ENCODE measurements at places on chromosomes 11 and 22.

DNA sequence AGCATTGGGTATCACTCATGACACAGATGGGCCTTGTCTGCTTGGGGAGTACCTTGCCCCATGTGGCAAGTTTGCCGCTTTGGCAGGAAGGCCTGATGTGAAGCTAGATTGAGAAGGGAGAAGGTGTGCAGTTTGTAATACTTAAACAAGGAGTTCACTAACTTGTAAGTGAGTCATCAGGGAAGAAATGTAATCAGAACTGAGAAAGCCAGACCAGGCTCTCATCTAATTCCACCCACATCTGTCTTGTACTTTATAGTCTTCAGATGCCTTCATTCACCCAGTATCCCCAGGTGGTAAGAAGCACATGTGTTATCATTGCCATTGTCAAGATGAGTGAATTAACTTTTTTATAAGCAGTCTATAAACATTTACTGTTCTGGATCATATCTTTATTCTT is 116.0 kb upstream of the DDI1 start:
- no peak for DNase-seq

- no peak for DNase-seq
Observed at GRCh38 chr22:48975316-48975741, 852.3 kb downstream of the BRD1 start.

DNA sequence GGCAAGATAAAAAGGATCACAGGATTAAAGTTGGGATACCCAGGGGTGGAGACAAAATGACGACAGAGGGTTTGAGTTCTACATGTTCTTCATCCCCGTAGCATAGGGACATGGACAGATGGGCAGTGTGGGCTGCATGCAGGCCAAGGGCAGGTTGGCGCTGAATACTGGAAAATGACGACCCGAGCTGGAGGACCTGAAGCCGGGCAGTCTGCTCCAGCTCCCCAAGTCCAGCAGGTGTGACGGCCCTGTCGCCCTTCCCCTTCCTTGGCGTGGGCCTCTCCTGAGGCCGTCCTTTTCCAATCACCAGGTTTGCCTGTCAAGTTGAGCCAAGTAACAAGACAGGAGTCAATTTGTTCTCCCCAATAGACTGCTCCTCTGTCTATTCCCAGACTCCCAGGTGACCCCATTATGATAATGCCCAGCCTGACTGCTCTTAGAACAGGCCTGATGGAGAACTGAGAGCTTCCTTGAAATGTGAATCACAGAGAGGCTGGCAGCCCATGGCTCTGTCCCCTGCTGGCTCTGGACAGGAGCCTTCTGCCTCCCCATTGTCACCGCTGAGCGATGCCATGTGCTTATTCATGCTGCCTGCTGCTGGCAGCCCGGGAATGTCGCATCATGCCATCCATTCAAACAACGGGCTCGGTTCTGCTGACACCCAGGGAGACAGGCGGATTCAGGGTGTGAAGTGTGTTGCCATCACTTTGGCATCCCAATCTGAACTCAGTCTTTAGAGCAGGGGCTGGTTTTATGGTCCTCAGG is 392.1 kb downstream of the NTM start:
- no peak for DNase-seq

DNA sequence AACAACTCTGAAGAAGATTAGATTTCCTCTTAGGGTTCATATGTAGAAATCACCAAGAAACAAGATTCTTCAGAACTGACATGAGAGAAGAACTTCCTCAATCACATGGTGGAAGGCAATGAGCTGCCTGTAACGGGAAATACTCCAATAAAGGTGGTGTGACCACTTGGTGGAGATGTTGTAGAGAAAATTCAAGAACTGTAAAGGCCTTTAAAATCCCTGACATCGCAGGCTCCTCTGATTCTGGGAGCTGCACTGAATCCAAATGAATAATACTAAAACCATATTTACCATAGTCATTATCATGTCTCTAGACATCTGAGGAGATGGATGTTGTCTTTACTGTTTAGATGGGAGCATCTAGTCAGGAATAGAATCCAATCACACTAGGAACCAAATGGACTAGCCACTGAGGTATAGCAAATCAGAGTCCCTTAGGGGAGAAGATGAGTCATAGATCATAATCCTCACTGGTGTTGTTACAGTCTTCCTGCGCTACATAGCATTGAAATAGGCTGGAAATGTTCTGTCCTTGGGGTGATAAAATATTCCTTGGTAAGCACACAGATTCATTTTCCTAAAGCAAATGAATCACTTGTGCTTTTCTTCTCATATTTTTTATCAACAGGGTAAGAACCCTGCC is 321.6 kb upstream of the TENM4 start:
- peak; percentile 17 for DNase-seq

GRCh38 chr11:1308743-1309497 is 512 bp downstream of the TOLLIP start:
- DNase-seq = no peak

GRCh38 chr11:65506772-65507505 is 8.1 kb downstream of the MALAT1 start:
- DNase-seq = peak; percentile 79

GRCh38 chr11:112229746-112230433 is 3.7 kb downstream of the PTS start:
- DNase-seq = no peak

GRCh38 chr11:70437111-70437784 is 38.9 kb downstream of the CTTN start:
- no peak for DNase-seq

DNA sequence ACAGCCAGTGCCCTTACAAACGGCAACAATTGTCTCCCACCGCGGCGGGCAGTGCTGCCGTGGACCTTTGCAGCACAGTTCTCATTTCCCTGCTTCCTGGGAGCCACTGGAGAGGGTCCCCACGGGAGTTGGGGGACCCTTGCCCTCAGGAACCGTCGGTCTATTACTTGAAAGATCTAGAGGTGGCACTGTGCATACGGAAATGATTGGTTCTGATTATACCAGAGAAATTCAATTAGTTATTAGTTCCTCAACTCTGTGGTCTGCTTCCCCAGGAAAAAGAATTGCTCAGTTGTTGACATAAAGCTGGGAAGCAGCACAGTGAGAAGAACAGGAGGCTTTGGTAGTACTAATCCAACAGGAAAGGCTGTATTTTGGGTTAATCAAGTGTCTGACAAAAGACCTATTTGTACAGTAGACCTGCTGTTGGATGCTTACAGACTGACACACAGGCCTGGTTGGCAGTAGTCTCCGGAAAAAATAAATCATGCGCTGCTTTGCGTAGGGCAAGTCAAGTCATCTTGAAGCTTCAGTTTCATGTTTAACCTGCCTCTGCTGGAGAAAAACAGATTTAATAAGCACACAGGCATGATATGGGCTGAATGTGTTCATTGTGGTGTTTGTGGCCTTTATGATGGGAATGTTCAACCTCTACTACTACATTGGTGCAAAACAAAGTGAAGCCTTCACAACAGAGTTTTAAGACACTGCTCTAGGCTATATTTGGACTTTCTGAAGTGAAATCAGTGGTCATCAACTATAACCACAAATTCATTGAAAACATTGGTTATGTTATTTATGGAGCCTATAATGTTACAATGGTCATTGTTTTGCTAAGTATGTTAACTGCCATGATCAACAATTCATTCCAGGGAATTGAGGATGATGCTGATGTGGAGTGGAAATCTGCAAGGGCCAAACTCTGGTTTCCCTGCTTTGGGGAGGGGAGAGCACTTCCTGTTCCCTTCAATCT is 54.6 kb upstream of the SC5D start:
- DNase-seq = no peak

DNA sequence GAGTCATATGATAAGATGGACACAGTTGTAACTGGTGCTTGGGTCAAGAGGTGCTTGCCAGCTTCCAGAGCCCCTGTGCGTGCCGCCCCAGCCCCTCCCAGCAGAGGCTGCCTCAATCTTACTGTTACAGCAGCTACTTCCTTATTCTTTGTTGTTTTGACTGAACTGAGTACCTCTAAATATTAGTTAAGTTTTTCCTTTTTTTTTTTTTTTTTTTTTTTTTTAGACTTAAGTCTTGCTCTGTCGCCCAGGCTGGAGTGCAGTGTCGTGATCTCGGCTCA is 8.8 kb downstream of the ZBED4 start:
- no peak for DNase-seq

DNA sequence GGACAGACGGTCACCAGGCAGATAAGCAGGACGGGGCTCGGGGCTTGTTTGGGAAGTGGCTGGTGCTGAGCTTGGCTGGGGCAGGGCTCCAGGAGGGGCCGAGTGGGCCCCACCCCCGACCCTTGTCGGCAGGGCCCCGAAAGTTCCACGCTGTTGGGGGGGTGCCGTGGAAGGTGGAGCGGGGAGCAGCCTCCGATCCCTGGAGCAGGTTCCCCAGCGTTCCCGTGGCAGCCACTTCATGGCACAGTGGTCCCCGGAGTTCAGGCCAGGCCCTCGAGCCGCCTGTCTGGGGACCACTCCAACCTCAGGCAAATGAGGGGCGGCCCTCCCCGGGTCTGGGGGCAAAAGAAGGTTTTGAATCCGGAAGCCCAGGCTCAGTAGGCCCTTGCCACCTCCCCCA is 46.7 kb upstream of the PPARA start:
- DNase-seq = no peak

DNA sequence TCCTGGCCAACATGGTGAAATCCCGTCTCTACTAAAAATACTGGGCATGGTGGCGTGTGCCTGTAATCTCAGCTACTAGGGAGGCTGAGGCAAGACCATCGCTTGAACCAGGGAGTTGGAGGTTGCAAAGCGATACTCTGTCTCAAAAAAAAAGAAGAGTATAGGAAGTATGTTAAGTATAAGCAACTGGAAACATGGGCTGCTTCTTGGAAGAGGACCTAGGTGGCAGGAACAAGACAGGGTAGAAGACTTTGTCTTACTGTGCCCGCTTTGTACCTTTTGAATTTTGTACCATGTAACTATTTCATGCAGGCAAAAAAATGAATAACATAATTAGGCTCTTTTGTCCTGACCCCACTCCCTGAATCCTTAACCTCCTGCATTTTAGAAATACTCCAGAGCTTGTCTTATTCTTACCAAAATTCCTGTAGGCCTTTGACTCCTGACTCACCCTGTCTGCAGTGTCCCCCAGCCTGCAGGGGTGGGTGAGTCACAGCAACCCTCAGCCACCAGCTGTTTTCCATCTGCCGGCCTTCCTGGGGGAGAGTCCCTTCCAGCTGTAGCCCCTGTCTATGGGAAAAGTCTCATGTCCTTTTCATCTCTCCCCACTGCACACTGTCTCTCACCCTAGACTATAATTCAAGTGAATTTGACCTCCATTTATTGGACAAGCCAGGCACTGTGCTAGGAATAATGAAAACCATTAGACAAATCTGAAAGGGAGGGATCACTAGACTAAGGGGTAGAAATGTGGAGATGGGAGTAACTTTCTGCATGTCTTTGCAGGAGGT is 41.8 kb downstream of the TXN2 start:
- DNase-seq = no peak

DNA sequence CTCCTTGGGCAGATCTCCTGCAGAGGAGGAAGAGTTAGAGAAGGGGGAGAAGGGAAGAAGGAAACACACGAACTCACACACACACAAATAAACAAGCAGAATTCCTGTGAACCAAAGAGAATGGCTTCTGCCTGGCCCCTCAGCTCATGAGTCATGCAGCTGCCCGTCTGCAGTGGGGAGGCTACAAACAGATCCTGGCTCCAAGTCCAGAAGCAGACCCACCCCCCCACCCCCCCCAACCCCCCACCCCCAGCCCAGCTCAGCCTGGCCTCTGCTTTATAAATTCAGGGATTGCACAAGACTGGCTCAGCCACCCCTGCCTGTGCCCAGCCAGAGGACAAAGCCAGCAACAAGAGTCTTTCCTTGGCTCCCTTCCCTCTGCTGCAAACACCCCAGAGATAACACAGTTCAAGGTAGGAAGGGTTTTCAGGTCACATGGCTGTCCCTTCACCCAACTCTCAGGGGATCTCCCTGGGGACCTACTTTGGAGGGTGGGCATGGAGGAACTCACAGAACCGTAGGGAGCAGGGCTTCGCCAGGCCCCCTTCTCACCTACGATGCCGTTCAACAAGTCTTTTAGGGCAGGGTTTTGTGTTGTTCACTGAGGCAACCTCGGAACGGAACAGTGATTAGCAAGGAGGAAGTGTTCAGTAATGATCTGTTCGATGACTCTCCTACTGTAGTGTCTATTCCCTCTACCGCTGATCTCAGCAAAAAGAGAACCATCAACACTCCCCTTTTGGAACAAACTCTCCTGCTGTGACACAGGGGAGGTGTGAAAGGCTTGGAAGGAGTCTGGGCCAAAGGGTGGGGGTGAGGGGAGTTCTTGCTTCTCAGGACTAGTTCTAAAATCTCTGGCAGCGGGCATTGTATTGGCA is 35.5 kb downstream of the RPL27A start:
- DNase-seq = peak; percentile 4

DNA sequence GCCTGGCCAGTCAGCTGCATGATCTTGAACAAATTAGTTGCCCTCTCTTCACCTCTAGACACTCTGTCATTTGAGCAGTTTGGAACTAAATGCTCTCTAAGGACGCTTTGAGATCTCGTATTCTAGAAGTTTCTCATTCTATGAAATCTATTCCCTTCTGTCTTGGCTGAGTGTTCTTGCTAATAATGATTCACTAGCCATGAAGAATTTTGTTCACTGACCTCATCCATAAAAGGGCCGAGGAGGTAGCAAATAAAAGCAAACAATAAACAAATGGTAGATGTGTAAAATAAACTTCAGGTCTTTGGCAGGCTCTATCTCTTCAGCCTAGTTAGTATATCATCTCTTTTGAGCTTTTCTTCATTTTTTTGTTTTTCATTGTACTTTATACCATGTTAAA is 76.6 kb downstream of the USP35 start:
- DNase-seq = no peak

- DNase-seq = no peak
Observed at GRCh38 chr11:47372422-47372821, 5.9 kb downstream of the SPI1 start.

- DNase-seq = no peak
Observed at GRCh38 chr11:87600938-87601337, 563.2 kb downstream of the TMEM135 start.

GRCh38 chr11:123235656-123236261 is 40.7 kb upstream of the CLMP start:
- no peak for DNase-seq

DNA sequence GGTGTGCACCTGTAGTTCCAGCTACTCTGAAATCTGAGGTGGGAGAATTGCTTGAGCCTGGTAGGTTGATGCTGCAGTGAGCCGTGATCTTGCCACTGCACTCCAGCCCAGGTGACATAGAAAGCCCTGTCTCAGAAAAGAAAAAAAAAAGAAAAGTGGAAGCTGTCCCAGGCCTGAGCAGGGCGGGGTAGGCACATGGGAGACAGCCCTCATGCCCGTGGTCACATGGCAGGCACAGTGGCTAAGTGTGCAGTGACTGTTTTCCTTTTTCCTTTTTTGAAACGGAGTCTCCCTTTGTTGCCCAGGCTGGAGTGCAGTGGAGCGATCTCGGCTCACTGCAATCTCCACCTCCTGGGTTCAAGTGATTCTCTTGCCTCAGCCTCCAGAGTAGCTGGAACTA is 7.8 kb downstream of the OTUB1 start:
- DNase-seq = no peak

DNA sequence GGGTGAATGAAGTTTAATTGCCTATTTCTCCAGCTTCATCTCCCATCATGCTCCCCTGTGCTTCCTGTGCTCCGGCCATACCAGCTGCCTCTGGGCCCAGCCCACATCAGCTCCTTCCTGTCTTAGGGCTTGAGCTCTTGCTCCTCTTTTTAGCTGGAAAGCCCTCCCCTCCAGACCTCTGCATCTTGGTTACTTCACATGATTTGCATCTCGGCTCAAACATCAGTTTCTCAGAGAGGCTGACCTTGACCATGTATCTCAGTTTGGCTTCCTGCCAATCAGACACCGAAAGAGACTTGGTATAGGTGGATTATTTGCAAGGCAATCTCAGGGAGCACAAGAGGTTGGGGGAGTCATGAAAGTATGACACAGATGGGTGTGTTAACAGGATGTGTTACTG is 73.2 kb upstream of the TIMP3 start:
- DNase-seq = no peak

Measured in RPMI8226 (cell line).